Stimulated activated CD4-positive, alpha-beta T cell treated with anti-CD3 and anti-CD28 coated beads, Interleukin-4, amount 100 ng/mL, for 1 hour (primary cell): ENCODE measurements at places on chromosomes 5 and 9.

- DNase-seq: no peak
Measured at GRCh38 chr9:105647595-105648349, 14.5 kb upstream of the TAL2 start.

DNA sequence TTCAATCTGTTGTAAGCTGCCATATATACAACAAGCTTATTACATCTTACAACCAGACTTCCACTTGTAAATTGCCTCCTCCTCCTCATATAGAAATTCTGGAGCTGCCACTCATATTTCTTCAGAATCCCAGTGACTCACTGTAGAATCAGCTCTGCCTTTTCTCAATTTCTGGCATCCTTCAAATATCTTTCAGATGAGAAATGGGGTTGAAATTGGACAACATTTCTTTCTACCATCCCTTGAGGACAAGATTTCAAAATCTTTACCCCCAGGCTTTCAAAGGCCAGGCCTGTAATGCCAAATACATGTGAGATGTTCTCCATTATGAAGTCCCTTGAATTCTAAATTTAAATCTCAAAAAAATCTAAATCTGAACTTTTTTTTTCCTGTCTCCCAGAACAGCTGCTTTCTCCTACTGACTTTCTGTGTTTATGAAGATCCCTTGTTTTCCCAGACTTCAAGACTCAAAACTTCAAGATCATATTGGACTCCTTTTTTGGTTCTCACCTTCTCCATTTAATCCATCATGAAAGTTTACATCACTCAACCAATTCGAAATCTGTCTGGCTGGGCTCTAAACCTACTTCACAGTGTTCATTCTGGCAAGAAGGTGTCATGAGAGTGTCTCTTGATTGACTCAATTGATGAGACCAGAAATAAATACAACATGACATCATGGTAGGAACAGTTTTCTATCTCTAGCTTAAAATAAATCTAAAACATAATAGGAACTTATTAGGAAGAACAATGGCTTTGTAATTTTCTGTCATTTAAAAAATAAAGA is 109.8 kb downstream of the HMHB1 start:
- no peak for DNase-seq

GRCh38 chr9:96333958-96334357 is 32.0 kb upstream of the HSD17B3 start:
- DNase-seq: no peak

DNA sequence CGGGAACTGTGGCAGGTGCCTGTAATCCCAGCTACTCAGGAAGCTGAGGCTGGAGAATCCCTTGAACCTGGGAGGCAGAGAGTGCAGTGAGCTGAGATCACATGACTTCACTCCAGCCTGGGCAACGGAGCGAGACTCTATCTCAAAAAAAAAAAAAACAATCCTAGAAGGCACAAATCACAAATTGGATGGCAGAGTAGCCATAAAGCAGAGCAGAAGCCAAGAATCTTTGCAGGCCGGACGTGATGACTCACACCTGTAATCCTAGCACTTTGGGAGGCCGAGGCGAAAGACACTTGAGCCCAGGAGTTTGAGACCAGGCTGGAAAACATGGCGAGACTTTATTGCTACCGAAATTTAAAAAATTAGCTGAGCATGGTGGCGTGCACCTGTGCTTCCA is 9.2 kb upstream of the FUBP3 start:
- no peak for DNase-seq
